Osteoblast (primary cell): ENCODE measurements at places on chromosomes 3 and 15. TPM values are rescaled to one million over a fixed set of nuclear protein-coding genes. Genes with fewer than 3 reads are reported as not detected.

The PPP1R14D gene
- total RNA-seq = not detected in 2 replicates

The SYNPR gene
- total RNA-seq = not detected in 2 replicates

The CLDN18 gene
- not detected in 2 replicates for total RNA-seq

The MFSD1 gene
- 170 and 183 TPM in 2 replicates for total RNA-seq

The SLC25A20 gene
- total RNA-seq = 11.2 and 11.9 TPM in 2 replicates

The P2RY13 gene
- total RNA-seq = not detected in 2 replicates

The RTP4 gene
- total RNA-seq = 2.7 and 4.0 TPM in 2 replicates

The CPLX3 gene
- not detected in 2 replicates for total RNA-seq

The CCDC14 gene
- 45.7 and 51.4 TPM in 2 replicates for total RNA-seq

The BLM gene
- total RNA-seq = 1.4 and 1.5 TPM in 2 replicates

The SPATA12 gene
- not detected in 2 replicates for total RNA-seq

The FBLN2 gene
- 46.0 and 54.6 TPM in 2 replicates for total RNA-seq

The GOLGA6D gene
- not detected in 2 replicates for total RNA-seq

The TMEM158 gene
- total RNA-seq = 4.7 and 9.0 TPM in 2 replicates

The RASGRF1 gene
- total RNA-seq = under 0.01 TPM in 1 of 2 replicates, not detected in the other

The WDR93 gene
- under 0.01 and 0.36 TPM in 2 replicates for total RNA-seq

The EFCAB12 gene
- under 0.01 TPM in 2 replicates for total RNA-seq

The EOMES gene
- under 0.01 TPM in 1 of 2 replicates, not detected in the other for total RNA-seq

The MESP2 gene
- total RNA-seq = 0.72 and 1.5 TPM in 2 replicates

The RLBP1 gene
- under 0.01 TPM in 2 replicates for total RNA-seq

The THSD4 gene
- total RNA-seq = 15.6 TPM in 2 replicates

The GOLGA8J gene
- 0.29 TPM in 1 of 2 replicates, not detected in the other for total RNA-seq

The FAM81A gene
- 0.29 and 0.72 TPM in 2 replicates for total RNA-seq

The CAPN3 gene
- total RNA-seq = 1.1 and 3.2 TPM in 2 replicates

The EIF5A2 gene
- total RNA-seq = 12.3 and 13.3 TPM in 2 replicates

The NR2E3 gene
- total RNA-seq = under 0.01 TPM in 2 replicates

The DCLK3 gene
- total RNA-seq = under 0.01 TPM in 2 replicates

The CIP2A gene
- total RNA-seq = 6.9 and 8.3 TPM in 2 replicates

The CTXN2 gene
- total RNA-seq = not detected in 2 replicates

The EXD1 gene
- not detected in 2 replicates for total RNA-seq

The SLC51A gene
- not detected in 2 replicates for total RNA-seq

The KCTD6 gene
- total RNA-seq = 8.0 and 10.6 TPM in 2 replicates

The ZMAT3 gene
- 47.0 and 56.0 TPM in 2 replicates for total RNA-seq

The TUSC7 gene
- total RNA-seq = not detected in 2 replicates

The C3orf85 gene
- not detected in 2 replicates for total RNA-seq

The BCL2A1 gene
- total RNA-seq = 0.29 TPM in 1 of 2 replicates, not detected in the other

The HIGD2B gene
- under 0.01 TPM in 1 of 2 replicates, not detected in the other for total RNA-seq

The GTF2E1 gene
- total RNA-seq = 13.0 and 14.4 TPM in 2 replicates

The COL6A6 gene
- total RNA-seq = under 0.01 TPM in 2 replicates

The CLSTN2 gene
- total RNA-seq = under 0.01 TPM in 2 replicates

The FAM3D gene
- total RNA-seq = not detected in 2 replicates

The DPPA2 gene
- total RNA-seq = not detected in 2 replicates

The KCNH8 gene
- total RNA-seq = not detected in 2 replicates
